ENCODE measurements at places on chromosomes 3 and 15.

- DNase-seq, result no peak
Observed at GRCh38 chr15:39074341-39074985, 506.4 kb upstream of the THBS1 start.

GRCh38 chr15:100784493-100785180 lies 95.0 kb upstream of the ALDH1A3 start:
- no peak for DNase-seq

DNA sequence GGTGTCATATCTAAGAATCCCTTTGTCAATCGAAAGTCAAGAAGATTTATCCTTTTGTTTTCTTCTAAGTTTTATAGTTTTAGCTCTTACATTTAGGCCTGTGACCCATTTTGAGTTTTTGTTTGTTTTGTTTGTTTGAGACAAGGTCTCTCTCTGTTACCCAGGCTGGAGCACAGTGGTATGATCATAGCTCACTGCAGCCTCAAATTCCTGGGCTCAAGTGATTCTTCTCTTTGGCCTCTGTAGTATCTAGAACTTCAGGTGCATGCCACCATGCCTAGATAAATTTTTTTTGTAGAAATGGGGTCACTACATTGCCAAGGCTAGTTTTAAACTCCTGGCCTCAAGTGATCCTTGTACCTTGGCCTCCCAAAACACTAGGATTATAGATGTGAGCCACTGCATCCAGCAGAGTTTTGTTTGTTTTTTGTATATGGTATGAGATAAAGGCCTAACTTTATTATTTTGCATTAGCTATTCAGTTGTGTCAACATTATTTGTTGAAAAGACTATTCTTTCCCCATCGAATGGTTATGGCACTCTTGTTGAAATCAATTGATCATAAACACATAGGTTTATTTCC lies 5.8 kb upstream of the MYO5C start:
- DNase-seq, result no peak

DNA sequence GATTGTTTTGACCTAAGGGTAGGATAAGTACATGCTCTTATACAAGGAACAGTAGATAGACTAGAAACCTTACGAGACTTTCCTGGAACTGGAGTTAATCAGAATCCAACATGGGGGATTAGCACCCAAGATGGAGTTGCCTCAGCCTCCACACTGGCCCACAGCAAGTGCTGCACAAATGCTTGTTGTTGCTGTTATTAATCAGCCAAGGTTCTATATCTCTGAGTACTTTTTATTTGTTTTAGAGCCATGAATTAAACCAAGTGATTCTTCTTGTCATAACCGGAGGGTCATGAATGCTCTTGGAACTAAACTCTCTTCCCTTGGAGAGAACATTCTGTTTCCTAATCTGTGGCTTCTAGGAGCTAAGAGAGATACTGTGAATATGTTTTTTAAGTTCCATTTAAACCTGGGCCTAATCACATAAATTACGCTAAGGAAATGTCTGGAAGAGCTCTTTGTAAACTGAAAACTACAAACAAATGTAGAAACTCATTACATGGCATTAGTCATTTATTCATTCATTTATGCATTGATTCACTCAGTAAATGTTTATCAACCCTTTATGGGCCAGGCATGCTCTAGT lies 5.7 kb upstream of the IL16 start:
- DNase-seq, result no peak

DNA sequence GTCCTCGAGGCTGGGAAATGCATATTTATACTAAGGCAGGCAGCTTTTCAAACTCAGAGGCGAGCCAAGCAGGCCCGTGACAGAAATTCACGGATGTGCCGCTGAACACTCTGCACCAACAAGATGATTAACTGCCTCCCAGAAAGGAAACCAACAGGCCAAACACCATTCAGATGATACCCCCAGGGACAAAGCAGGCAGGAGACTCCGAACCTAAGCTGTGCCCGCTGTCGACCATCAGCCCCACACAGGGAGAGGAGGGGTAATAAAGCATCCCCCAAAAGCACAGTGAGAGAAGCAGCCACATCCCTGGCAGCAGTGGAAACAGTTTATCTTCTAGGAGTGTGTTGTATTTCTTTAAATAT lies 31.8 kb downstream of the ADAMTS17 start:
- no peak for DNase-seq

- DNase-seq, result no peak
Observed at GRCh38 chr15:86829245-86829644, 749.6 kb downstream of the AGBL1 start.

DNA sequence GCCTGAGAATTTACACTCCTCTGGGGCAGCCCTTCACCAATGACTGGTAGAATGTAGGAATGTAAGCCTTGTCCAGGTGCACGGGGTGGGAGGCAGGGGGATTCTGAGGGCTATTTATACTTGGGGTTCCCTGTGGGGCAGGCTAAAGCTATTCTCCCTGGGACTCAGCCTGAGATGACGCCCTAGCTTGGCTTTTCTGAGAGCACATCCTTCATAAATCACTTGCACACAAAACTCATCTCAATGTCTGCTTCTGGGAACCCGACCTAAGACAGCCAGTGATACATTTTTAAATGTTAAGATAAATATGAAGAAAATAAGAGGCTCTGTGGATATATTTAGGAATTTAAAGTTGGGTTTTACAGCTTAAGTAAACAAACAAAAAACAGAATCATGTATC lies 16.6 kb downstream of the TMEM158 start:
- DNase-seq, result no peak

GRCh38 chr15:92907896-92908712 lies 8.0 kb downstream of the CHD2 start:
- no peak for DNase-seq

GRCh38 chr3:52065264-52065756 lies 8.9 kb upstream of the DUSP7 start:
- DNase-seq, result no peak

DNA sequence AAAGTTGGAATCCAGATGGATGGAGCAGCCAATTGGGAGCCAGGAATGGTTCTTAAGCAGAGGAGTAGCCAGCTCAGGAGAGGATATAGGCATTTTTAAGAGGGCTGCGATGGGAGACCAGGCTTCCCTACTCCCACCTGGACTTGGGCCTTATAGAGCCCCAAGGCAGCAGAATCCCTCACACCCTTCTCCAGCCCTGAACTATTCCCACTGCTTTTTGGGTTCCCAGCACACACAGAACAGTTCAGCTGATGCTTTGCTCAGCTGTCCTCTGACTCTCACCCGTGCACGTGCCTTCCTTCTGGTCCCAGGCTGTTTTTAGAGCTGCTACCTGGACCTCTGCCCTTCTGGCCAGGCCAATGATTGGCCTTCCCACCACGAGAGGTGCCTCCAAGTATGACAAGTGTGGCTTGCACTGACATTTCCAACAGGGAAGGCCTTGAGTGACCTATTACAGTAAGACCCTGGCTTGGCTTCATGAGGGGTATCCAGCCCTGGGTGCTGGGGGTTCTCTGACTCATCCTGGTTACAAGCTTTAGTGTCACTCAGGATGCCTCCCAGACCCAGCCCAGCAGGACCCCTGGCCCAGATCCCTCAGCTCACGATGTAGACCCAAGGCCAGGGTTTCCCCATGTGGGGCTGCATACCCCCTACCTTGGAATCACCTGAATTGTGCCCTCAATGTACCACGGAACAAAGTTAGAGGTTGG lies 25.2 kb downstream of the NOX5 start:
- no peak for DNase-seq

DNA sequence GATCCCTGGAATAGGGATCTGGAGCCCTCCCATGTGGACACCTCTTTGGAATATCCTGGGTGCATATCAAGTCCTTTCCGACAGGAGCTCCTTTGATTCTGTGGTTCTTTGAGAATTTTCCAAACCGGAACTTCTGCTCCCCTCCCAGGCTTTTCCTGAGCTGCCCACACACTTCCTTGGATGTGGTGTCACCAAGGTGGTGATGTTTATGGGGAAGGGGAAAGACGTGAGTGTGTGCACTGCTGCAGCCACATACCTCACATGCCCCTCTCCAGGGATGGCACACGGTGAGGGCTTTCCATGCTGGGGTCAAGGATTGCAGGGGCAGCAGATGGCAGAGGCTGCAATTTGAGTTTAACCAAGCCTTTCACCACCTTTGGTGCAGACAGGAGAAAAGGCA lies 27.9 kb upstream of the PSTPIP1 start:
- DNase-seq, result no peak

- DNase-seq, result no peak
Observed at GRCh38 chr3:58317811-58318210, 11.5 kb downstream of the HTD2 start.

GRCh38 chr3:4984511-4984864 lies 5.3 kb downstream of the BHLHE40 start:
- DNase-seq, result no peak

DNA sequence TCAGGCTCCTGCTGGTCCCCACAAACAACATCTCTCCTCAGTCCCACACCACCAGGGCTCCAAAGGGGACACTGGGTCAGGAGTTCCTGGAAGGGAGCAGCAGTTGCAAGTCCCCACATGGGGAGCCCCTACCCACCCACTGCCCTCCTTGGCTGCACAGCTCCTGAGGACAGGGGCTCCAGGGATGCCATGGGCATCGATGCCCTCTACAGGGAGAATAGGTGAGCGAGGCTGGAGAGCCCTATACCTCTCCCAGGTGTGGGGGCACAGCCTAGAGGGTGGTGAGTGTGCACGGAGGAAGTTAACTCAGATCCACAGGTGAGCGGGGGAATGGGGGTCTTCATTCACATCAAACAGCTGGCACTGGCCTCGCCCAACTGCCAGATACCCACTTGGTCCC lies 141.2 kb upstream of the LINGO1 start:
- DNase-seq, result no peak

GRCh38 chr15:31782016-31782783 lies 248.1 kb upstream of the CHRNA7 start:
- no peak for DNase-seq

DNA sequence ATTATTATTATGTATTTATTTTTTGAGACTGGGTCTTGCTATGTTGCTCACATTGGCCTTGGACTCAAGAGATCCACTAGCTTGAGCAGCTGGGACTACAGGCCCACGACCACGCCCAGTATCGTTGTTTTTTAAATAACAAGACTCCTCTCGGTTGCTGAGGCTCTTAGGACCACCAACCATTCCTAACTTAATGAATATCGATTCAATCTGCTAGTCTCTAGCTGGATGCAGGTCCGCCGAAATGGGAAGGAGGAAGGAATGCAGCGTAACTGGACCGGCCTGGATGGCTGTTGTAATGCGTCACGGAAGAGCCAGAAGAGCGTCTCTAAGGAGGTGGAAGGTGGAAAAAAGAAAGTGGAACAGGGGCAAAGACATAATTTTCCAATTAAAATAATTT lies 1.7 kb downstream of the ANXA2 start:
- no peak for DNase-seq

DNA sequence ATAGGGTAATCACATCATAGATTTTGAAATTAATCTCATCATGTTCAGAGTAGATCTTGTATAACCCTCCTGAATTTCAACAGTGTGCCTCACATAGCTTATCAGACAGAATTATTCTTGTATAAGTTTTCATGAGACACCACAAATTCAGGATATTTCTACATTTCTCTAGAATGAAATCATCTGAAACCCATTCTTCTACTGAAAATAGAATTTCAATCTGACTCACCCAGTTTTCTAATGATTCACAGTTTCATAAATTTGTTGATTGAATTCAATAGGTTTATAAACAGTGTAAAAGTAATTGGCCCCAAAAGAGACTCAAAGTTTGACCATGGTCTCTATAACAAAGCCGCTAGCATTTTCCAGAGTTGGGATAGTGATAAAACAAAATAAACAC lies 1082.6 kb upstream of the EPHA6 start:
- no peak for DNase-seq

DNA sequence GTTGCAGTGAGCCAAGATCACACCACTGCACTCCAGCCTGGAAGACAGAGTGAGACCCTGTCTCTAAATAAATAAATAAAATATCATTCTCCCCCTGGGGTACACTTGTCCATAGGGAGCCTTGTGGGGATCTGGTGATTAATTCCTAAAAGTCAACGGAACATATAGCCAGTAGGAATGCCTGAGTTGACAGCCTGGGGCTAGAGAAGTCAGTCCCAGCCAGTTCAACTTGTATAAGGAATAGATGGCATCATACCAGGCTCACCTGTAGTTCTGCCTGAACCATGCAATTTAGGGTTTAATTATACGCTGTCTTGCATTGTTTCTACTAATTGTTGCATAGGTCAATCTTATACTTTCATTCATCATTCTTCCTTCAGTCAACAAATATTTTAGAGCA lies 5.9 kb upstream of the BOC start:
- peak; percentile 4 for DNase-seq

DNA sequence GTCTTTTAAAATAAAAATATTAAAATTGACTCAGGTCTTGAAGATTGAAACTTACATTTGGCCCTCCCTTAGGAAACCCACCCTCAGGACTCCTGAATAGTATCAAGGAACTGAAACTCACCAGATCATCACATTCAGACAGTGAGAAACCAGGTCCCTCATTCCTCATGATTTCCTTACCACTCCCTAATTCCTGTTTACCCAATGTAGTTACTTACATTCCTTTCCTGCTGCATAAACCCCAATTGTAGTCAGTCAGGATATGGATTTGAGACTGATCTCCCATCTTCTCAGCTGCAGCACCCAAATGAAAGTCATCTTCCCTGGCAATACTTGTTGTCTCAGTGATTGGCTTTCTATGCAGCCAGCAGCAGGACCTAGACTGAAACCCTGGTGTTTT lies 8.6 kb downstream of the ATP13A4 start:
- DNase-seq, result no peak

DNA sequence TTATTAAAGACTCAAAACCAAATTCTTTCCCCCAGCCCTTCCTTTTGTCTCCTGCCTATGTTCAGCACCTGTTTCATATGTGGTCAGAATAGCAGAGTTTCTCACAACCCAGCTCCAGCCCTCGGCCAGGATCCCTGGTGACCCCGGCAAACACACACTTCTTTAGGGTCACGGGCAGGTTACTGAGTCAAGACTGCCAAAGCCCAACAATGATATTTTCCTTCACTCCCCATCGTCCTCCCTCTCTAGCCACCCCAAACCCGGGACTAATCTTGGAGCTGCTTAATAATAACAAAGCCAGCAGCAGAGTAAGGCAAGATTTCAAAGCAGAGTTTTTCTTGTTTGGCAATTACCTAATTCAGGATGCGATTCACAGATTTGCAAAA lies 25.5 kb downstream of the RARB start:
- DNase-seq, result no peak

DNA sequence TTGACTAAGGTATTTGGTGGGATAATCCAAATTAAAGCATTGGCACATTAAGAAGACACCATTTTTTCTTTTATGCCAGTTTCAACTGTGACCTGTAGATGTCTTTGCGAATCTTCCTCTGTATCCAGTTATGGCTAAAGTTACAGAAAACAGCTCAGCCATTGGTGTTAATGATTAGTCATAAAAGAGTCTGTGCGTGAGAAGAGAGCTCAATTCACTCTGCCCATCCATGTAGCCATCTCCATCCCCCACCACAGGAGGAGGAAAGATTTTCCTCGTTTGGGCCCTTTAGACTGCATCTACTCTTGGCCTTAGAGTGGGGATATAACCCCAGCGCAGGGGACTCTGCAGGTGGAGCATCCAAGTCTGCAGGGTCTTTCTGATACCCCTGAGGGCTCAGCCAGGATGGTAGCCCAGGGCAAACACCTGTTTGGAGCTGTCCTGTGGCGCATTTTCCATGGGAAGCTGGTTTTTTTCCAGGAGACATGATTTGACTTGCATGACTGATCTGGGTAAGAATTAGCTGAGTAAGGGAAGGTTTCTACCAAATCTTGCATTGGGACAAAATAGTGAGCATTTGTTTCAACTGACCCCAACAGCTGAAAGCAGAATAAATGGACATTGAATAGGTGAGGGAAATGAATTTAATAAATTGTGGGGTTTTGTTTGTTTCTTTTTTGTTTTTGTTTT lies 29.5 kb downstream of the NANOGP8 start:
- no peak for DNase-seq
